ENCODE measurements at places on chromosomes 7 and 10. TPM values are rescaled to one million over a fixed set of nuclear protein-coding genes. Genes with fewer than 3 reads are reported as not detected.

DNA sequence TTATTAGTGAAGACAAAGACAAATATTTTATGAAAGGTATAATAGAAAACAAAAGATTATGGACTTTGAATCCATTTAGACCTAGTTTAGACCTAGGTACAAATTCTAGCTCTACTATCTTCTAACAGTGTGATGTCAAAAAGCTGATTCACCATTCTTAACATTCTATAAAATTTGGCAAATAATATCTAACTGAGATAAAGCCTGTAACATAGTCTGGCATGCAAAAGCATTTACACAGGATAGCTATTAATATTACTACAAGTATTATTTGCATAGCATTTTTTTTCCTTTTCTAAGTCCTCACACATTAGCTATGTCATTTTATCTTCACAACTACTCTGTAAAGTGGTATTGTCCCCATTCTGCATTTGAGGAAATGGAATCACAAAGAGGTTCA is 179.6 kb upstream of the LRRTM3 start:
- DNase-seq, result no peak

DNA sequence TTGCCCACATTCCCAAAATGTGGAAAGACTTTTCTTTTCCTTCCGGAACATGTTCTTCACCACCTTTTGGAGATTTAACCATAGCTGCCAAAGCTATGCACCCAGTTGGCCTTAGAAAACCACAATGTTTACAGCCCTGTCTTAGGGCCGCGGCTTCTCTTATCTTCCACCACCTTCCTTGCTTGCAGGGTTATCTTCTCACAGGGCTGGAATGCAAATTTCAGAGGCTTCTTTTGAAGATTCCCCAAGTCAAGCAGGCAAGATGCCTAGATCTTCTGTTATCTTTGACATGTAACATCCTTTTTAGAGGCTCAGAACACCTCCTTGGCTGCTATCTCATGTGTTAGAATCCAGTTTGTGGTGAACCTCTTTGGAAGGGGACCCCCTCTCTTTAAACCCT is 11.1 kb downstream of the KCTD7 start:
- DNase-seq, result no peak

- no peak for DNase-seq
Observed at GRCh38 chr10:9229702-9230244, 1175.3 kb downstream of the GATA3 start.

DNA sequence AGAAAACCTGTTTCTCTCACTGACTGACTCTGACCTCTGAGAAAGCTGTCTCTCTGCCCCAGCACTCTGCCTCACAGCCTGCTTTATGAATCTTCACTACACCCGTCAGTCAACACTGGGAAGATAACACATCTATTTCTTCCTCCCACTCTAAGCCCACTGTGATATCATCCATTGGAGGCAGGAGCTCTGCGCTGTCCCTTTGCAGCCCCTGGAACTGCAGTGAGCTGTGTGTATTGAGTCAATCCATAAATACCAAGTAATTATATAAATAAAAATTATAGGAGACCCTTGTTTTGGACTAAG is 17.2 kb upstream of the FXYD4 start:
- DNase-seq, result no peak

- no peak for DNase-seq
Observed at GRCh38 chr10:108785011-108785410, 1138.3 kb downstream of the XPNPEP1 start.

GRCh38 chr10:43816351-43817321 is 168.0 kb upstream of the ZNF32 start:
- DNase-seq, result peak; percentile 53

- DNase-seq, result no peak
Observed at GRCh38 chr7:25095516-25096345, 29.3 kb downstream of the CYCS start.

Gene PITRM1
- total RNA-seq, result 35.9 TPM

GRCh38 chr7:113199841-113200240 is 81.5 kb upstream of the SMIM30 start:
- DNase-seq, result peak; percentile 23

GRCh38 chr10:110423650-110424049 is 74.1 kb upstream of the DUSP5 start:
- peak; percentile 56 for DNase-seq

- DNase-seq, result peak; percentile 48
Observed at GRCh38 chr10:79304479-79305087, 42.7 kb upstream of the PPIF start.

Gene NPFFR1
- total RNA-seq, result not detected

DNA sequence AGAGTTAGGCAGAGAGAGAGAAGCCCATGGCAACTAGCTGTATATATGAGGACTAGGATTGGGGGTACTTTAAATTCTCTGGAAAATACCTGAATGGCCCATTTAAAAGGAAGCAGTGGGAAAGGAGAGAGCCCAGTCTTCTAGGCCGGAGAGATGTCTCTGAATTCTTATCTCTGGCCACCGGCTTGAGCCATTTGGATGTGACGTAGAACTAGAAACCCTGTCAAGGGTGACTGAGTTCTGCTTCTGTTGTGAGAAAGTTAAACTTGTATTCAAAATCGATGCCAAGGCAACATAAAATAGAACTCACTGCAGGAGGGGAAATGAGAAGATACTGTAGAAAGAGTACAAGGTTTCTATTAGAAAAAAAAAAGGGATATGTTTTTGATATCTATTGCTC is 6.3 kb upstream of the GSTK1 start:
- DNase-seq, result no peak

DNA sequence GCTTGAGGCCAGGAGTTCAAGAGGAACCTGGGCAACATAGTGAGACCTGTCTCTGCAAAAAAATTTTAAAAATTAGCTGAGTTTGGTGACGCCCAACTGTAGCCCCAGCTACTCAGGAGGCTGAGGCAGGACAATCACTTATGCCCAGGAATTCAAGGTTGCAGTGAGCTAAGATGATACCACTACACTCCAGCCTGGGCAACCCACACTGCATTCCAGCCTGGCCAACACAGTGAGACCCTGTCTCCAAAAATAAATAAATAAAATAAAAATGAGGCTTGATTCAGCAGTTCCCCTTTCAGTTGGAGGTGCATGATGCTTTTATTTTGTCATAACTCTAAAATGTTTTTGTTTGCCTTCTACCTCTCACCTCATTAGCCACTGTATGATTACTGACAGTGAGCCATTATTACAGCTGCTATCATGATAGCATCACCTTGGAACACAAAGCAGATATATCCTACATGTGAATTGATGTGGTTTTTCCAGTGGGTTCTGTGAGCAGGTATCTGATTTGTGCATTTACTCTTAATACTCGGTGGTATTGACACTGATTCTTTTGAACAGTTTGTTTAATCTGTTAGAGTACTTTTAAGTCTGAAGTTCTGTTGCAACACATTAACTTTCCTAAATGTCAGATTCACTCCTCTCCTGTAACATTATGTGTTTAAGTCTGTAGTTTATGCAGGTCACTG is 49.1 kb downstream of the ARID5B start:
- no peak for DNase-seq

DNA sequence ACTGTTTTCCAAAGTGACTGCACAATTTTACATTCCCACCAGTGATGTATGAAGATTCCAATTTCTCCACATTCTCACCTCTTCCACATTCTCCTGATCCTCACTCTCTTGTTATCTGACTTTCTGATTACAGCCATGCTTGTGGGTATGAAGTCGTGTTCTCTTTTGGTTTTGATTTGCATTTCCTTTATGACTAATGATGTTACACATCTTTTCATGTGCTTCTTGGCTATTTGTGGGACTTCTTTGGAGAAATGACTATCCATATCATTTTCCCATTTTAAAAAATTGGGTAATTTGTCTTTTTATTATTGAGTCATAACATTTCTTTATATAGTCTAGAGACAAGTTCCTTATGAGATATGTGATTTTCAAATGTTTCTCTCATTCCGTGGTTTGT is 10.5 kb upstream of the GIMAP8 start:
- no peak for DNase-seq

GRCh38 chr10:18918532-18918931 is 130.1 kb upstream of the MALRD1 start:
- no peak for DNase-seq

- DNase-seq, result no peak
Observed at GRCh38 chr7:79414910-79415309, 38.6 kb downstream of the MAGI2 start.

GRCh38 chr10:102211615-102212299 is 14.3 kb upstream of the ELOVL3 start:
- no peak for DNase-seq

Gene GDF10
- not detected for total RNA-seq

GRCh38 chr10:48496831-48497779 is 107.8 kb downstream of the ARHGAP22 start:
- no peak for DNase-seq

- no peak for DNase-seq
Observed at GRCh38 chr10:22605168-22605567, 109.2 kb downstream of the PIP4K2A start.

- DNase-seq, result no peak
Observed at GRCh38 chr7:126394406-126394805, 858.3 kb downstream of the GRM8 start.

DNA sequence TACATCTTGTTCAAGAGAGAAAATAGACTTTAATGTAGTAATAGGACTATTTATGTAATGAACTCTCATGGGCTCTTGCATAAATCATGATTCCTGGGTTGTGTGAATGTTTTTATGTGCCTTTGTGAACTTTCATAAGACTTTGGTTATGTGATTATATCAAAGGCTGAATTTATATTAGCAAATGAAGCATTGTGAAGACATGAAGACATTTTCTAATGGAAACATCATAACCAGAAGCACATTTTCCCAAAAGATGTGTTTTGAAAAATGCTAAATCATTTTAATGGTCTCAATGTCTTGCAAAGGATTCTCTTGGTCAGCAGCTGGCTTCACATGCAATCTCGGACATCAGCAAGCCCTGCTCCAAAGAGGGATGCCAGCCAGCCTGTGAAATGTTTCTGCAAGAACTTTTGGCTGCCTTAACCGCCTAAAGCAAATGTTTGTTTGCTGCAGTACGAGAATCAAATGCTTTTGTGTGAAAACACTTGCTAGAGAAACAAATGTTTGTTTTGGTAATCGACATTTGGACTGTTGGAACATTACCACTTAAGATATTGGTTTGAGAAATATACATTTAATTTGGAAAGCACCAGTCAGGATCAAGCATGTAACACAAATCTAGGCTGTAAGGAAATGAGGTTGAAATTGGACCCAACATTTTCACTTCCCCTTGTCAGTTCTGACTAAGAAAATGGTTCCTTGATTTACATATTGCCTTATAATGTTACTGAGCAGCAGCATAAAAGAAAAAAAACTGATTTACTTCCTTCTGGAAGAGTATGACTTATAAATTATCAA is 102.1 kb downstream of the RTKN2 start:
- no peak for DNase-seq

GRCh38 chr10:118115701-118116100 is 69.0 kb upstream of the RAB11FIP2 start:
- DNase-seq, result no peak

Gene CDNF
- 0.40 TPM for total RNA-seq

- no peak for DNase-seq
Observed at GRCh38 chr7:130154131-130154500, 51.1 kb downstream of the TMEM209 start.

Gene GHRHR
- not detected for total RNA-seq

DNA sequence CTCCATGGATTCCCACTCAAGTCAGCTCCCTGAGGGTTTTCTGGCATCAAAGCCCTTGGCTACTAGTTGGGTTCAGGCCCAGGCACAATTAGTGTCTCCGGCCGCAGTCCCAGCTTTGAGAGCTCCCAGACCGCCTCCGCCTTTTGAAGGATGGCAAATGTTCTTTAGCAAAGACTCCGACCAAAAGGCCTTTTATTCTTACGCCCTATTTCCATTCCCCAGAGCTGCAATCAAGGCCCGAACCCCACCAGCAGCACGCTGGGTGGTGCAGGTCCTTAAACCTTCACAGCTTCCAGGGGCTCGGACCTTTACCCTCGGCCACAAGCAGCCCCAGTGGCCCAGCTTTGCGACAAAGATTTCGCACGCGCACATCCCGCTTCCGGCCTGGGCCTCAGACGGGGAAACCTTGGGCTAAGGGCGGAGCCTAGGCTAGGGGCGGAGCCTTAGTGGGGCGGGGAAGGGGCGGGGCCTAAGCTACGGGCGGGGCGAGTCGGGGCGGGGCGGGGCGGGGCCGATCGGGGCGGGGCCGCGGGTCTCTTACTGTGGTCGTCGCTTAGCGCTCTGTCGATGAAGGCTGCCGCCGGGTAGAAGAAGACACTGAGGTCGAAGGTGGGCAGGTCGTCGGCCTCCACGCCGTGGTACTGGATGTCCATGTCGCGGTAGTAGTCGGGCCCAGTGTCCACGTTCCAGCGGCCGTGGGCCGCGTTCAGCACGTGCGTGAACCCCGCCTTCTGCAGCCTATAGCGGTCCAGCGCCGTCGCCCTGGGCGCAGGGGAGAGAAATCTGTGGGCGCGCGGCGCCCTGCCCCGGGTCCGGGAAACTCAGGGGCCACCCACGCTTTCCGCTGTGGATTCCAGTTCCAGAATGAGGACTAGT is 68.0 kb upstream of the SAMD8 start:
- no peak for DNase-seq

Gene CRTAC1
- total RNA-seq, result 2.2 TPM

DNA sequence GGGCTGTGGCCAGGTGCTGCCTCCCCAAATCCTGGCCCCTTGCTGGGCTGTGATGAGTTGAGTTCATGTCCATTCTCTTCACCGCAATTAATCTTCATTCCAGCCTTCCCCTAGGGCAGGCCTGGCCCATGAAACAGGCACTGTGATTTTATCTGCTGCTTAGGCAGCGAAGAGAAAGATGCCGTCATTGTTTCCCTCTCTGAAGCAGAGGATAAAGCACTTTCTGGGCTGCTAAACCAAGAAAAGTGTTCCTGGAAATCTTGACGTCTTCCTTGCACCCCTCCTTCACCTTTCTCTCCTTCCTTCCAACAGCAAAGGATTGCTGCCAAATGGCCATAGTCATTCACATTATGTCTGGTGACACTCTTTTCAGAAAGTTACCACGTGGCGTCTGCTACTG is 265.9 kb downstream of the ZEB1 start:
- DNase-seq, result no peak

Gene PDZD8
- total RNA-seq, result 13.1 TPM

Gene WEE2
- total RNA-seq, result under 0.01 TPM

Gene PCDH15
- under 0.01 TPM for total RNA-seq

DNA sequence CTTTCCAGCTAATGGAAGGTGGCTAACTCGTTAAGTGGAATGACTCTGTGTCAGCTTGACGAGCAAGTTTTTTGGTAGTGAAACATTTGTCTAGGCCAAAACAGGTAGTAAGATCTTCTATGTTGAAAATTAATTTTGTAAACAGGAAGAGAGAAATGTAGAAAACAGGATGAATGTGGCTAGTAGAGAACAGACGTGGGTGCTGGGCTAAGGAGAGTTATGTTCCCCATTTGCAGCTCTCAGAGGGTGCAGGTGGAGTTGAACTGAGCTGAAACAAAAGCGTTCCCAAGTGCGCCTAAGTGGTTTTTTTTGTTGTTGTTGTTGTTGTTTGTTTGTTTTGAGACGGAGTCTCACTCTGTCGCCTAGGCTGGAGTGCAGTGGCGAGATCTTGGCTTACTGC is 59.5 kb upstream of the SRPK2 start:
- no peak for DNase-seq

Gene NPC1L1
- not detected for total RNA-seq

- DNase-seq, result no peak
Observed at GRCh38 chr10:47337310-47337709, 10.9 kb upstream of the RBP3 start.
